ENCODE measurements at places on chromosomes 6 and 20.
A peak's percentile ranks its signal among the peaks of the same experiment; 100 is the strongest.

DNA sequence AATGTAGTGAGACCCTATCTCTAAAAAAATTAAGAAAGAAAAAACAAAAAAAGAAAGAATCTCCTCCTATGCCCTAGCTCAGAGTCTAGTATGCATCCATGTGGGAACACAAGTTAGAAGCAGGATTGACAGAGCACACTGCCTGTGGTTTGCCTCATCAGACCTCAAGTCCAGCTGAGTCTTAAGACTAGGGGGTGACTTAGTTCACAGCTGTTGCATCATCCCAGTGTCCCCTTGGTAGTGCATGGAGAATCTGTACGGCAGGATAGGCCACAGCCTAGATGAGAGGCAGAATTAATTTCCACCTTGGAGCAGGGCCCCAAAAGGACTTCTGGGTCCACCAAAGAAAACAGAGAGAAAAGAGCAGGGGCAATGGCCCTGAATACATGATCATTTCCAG lies 13.7 kb downstream of the PNPLA1 start:
- no peak for DNase-seq

GRCh38 chr6:166440729-166441128 lies 58.0 kb upstream of the MPC1 start:
- DNase-seq: no peak

- DNase-seq: no peak
Observed at GRCh38 chr20:64150756-64151632, 13.3 kb upstream of the MYT1 start.

- no peak for DNase-seq
Observed at GRCh38 chr6:167907837-167908681, 81.3 kb downstream of the AFDN start.

DNA sequence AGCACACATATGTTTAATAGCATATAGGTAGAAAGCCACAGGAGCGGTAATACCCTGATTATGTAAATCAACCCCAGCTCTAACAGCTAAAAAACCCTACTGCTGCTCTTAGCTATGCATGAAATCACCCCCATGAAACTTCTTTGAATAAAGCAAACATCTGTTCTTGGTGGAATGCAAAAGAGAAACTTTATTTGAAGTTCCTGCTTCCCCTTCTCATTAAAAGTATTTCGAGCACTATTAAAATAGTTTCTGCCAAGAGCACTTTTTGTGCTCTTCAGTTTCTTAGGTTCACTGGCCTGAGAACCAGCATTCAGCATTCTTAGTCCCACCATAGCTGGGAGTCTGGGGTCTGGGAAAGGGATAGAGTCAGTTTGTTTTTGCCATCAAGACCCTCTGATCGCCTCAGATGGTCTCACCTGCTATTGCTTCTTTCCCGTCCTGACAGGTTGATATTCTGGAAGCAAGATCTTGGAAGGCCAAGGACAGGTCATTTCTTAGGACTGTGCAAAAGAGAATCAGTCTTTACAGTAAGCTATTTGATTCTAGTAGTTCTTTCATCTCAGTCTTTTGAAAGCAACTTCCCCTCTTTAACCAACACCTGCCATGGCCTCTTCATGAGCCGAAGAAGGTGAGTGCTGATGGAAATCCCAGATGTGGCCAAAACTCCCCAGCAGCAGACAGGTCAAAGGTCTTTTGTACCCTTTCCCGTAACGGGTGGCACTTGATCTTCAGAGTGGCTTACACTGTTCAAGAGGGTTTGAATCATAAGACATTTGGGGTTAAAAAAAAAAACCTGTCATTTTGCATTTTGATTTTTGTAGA lies 76.5 kb upstream of the TMEM170B start:
- DNase-seq: no peak

DNA sequence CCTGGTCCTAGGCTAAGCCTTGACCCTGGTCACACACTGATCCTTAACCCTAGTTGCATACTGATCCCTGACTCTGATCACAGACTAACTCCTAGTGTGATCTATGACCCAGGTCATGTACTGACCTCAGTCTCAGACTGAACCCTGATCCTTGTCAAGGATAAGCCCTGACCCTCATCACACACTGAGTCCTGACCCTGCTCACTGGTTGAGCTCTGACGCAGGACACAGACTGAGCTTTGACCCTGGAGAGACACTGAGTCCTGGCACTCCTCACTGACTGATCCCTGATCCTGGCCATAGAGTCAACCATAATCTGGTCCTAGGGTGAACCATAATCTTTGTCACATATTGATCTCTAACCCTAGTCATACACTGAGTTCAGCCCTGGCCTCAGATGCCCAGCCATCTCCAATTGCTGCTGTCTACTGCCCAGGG lies 37.9 kb downstream of the KCNB1 start:
- DNase-seq: no peak

GRCh38 chr6:152750694-152751093 lies at the start of gene VIP:
VIP (plus strand) TSS chr6:152750797; CDS start chr6:152752178, 1,381 bp downstream.
- DNase-seq: no peak

DNA sequence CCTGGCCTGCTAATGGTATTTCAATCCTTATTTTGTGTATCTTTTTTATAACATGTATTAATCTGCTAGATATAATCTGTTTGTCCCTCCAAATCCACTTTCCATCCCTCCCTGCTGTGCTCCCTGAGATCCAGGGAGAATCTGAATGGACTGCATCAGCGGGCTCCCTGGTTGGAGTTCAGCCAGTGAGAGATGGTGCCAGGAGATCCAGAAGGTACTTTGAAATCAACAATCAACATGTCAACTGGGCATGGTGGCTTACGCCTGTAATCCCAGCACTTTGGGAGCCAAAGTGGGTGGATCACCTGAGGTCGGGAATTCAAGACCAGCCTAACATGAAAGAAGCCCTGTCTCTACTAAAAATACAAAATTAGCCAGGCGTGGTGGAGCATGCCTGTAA lies 4.4 kb downstream of the ATF6B start:
- DNase-seq: no peak

DNA sequence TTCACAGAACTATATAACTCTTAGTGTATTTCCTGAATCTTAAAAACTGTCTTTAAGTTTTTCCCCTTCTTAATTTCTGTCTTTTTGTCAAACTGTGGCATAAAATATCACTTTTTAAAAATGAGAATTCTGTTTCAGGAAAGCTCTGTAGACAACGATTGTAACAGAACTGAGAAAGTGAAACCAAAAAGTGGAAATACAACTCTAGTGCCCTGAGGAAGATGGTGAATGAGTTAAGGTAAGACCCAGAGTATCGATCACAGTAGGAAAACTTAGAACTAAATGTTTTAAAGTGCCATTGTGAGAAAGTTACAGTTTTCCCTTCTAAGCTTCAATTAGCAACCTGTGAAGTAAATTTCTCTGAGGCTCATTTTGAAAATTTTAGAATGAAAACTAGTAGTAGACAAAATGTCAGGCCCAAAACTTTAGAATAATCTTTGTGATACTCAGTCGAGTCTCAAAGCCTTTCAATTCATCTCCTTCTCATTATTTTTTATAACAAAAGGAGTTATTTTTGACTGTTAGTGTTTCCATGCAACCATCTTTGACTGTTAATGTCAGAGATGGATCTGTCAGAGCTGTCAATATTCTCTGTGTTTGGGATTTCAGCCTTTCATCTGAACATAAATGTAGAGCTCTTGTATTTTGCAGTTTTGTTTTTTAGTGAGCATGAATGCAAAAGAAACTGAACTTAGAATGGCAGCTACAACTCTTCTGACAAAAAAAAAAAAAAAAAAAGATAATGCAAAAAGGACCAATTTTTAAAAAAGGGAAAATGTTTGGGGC lies 19.0 kb upstream of the TRDN start:
- no peak for DNase-seq

DNA sequence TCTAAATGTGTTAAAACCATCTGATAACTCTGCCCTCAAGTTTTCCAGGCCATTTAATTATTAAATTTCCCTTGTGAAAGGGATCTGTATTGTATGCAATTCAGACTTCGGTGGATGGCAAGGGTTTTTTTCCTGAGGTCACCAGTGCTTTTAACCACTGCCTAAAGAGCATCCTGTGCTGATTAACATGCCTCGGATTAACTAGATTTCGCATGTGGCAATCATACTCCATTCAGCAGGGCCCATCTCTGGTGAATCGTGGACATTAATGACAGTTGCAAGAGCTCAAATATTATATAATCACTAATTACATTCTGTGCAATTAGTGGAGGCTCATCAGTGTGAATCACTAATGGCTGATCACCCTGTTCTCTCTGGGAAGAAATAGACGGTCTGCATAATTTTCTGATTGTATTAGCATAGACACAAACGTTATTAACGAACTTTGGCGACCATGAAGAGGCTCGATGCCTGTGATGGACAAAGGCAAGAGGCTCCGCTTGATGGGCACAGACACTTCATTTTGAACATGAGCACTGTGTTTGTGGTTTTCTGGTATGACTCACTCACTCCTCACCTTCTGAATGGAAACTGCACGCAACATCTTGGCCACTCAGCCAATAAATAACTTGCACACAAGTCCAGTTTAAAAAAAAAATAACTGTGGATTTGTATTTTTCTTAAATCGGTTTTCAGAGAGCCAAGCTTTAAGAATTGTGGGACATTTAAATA lies 31.4 kb downstream of the LINC00237 start:
- DNase-seq: no peak

- DNase-seq: no peak
Observed at GRCh38 chr20:57660922-57661745, 40.9 kb upstream of the ZBP1 start.

GRCh38 chr20:50189681-50190250 lies 864 bp upstream of the CEBPB start:
- DNase-seq: peak; percentile 53

DNA sequence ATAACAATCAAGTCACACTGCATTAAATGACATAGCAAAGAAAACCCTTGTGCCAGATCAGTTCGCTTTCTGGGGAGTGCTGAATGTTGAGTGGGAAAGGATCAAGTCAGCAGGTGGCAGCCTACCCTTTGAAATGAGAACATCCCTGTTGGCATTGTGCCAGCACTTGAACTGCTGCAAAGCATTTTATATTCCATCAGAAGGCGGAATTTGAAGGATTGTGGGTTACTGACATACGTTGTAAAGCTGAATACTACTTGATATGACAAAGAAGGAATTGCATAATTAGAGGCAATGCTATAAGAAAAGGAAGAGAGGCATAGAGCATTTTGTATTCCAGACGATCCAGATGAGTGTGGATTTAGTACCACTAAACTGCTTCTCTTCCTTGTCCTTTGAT lies 26.5 kb downstream of the BCKDHB start:
- peak; percentile 43 for DNase-seq

DNA sequence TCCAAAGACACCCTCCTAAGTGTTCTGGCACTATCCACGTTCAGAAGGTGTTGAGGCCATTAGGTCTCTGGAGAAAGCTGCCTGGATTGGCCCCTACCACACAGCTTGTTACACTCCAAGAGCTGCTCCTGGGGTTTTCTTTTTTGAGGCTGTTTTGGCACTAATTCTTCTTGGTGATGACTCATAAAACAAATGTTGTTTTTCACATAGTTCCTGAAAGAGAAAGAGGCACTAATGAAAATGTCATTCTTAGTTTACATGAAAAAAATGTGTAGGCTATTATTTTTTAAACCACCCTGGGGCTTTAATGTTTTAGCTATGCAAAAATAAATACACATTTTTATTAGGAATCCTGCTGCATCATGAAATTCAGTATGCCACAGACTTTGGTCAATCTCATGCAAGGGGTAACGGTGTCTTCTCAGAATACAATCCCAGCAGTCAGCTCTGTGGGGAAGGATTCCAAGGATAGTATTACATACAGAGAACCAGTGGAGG lies 38.1 kb downstream of the TBPL1 start:
- DNase-seq: no peak

- no peak for DNase-seq
Observed at GRCh38 chr6:22147921-22148776, 148.7 kb downstream of the PRL start.

DNA sequence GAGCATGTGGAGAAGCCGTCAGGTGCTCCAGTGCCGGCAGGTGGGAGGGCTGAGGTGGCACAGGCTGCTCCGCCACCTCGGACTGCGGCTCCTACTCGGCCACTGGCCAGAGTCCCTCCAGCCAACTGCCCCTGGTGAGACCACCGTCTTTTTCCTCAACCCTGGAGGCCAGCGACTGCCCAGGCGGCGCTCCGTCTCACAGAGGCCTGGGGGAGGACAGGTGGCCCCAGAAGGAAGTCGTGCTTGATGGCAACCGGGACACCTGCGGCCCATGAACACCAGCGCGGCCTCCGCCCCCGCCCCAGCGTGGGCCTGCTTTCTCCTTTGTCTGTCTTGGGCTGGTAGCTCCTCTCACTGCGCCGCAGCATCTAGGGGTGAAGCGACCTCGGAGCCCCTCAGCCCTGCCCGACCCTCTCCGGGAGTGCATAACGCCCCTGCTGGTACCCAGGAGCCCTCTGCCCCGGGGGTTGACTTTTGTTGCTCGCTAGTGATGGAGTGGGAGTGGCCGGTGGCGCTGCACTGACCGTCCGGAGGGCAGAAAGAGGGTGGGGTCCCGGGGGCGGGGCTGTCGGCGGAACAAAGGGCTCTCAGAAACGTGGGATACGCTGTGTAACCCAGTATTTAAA lies 706 bp upstream of the TUBB2B start:
- no peak for DNase-seq

DNA sequence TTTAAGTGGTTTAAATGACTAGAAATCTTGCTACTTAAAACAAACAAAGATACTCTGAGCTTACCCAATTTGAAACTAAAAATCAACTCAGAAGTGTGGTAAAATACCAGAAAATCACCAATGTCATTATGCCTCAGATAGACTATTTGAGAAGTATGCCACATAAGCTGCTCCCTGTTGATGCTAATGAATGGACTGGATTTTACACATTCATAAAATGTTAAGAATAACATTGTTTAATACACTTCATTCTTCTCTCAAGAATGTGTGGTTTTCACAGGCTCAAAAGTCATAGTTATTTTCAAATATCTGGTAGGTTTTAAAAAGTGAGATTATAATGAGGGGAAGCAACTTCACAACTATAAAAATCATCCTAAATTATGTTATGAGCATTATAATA lies 170.6 kb downstream of the TASP1 start:
- no peak for DNase-seq

DNA sequence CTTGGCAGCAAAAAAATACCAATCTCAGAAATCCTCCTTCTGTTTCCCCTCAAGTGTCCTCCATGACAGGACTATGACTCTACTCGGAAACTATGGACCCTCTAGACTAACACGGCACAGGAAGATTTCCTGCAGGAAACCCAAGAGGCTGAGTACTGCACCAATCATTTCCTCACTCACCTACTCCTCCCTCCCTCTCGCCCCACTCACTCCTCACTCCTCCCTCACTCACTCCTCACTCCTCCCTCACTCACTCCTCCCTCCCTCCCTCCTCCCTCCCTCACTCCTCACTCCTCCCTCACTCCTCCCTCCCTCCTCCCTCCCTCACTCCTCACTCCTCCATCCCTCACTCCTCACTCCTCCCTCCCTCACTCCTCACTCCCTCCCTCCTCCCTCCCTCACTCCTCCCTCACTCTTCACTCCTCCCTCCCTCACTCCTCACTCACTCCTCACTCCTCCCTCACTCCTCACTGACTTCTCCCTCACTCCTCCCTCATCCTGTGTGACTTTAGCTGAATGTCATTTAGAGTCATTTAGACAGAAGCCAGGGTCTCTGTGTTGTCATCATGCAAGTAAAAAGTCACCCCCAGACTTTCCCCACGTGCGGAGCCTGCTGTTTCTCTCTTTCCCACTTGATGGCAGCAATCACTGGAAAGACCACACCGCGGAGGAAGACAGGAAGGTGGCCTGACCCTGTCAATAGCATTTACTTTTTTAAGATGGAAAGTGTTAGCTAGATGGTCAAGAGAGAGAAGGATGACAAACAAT lies 226.8 kb upstream of the PDE10A start:
- no peak for DNase-seq

- no peak for DNase-seq
Observed at GRCh38 chr6:108002365-108003221, 44.6 kb upstream of the SEC63 start.

All from liver (tissue), 10 donors.